Karpas-422 (cell line): ENCODE measurements at places on chromosomes 16 and 17.

DNA sequence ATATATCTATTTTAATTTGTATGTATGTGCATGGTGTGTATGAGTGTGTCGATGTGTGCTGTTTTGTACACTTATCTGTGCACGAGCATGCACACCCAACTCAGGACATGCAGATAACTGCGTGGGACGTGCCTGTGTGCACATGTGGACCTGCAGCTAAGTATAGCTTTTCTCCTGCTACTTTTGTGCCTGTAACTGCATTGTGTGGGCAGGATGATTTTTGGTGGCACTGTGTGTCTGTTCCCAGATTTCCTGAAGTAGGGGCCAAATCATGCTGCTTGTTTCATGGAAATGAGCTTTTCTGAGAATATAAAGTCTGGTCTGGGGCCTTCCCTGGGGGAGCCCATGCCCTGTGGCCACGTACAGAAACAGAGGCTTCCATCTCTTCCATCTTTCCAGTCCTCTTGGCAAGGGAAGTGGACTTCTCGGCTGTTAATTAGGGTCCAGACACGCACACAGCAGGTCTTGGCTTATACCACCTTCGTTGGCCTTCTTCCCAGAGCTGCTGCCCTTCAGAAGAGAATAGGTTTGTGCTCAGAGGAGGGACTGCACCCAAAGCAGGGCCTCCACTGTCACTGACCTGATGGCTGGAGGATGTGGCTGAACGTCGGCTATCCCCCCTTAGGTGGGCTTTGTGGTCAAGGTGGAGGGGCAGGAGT lies 30.2 kb downstream of the SPNS3 start:
- DNase-seq: no peak

- DNase-seq: no peak
Observed at GRCh38 chr16:23304620-23305019, 2.5 kb downstream of the SCNN1B start.

- DNase-seq: no peak
Observed at GRCh38 chr17:41588126-41588810, 1.6 kb upstream of the KRT14 start.

GRCh38 chr17:81301195-81302144 lies 6.4 kb upstream of the SLC38A10 start:
- DNase-seq: no peak

- DNase-seq: no peak
Observed at GRCh38 chr16:11066261-11066870, 122.0 kb downstream of the CLEC16A start.

- no peak for DNase-seq
Observed at GRCh38 chr17:8466873-8467272, 31.2 kb downstream of the NDEL1 start.

DNA sequence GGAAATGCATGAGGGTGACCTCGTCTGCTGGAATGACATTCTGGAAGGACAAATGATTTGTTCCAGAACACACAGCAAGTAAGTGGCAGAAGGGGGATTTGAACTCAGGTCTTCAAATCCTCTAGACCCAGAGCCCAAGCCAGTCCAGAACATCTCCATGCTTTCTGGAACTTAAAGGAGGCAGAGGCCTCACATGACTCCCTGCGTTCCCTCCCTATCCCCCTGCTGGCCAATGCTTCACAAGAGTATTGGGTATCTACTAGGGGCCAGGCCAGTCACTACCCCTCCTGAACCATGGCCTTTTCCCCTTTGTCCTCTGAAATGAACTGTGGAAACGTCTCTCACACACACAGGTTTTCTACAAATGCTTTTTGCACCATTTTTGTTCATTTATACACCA lies 7.6 kb upstream of the BEAN1 start:
- no peak for DNase-seq

- no peak for DNase-seq
Observed at GRCh38 chr16:25978218-25978617, 286.5 kb downstream of the HS3ST4 start.

GRCh38 chr17:42337442-42337841 lies 49.1 kb downstream of the STAT5A start:
- peak; percentile 63 for DNase-seq

- no peak for DNase-seq
Observed at GRCh38 chr16:64679976-64680690, 441.7 kb downstream of the CDH11 start.

GRCh38 chr17:27579897-27580321 lies 51.1 kb upstream of the LGALS9 start:
- no peak for DNase-seq

- no peak for DNase-seq
Observed at GRCh38 chr16:13307255-13307654, 405.9 kb downstream of the SHISA9 start.

DNA sequence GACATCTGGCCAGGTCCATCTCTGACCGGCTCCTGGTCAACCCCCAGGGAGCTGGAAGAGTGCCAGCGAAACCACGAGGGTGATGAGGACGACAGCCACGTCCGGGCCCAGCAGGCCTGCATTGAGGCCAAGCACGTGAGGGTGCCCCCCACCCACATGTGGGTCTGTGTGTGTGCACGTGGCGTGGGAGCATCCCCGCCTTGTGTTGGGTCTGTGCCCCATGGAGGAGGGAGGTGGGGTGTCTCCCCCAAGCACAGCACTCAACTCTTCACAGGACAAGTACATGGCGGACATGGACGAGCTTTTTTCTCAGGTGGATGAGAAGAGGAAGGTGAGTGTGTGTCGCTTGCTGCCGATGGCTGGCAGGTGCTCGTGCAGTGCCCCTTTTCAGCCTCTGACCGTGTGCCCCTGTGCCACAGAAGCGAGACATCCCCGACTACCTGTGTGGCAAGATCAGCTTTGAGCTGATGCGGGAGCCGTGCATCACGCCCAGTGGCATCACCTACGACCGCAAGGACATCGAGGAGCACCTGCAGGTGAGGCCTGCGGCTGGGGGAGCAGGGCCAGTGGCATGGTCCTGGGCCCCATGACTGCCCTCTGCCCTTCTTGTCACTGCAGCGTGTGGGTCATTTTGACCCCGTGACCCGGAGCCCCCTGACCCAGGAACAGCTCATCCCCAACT lies 1.7 kb downstream of the STUB1 start:
- DNase-seq: no peak

DNA sequence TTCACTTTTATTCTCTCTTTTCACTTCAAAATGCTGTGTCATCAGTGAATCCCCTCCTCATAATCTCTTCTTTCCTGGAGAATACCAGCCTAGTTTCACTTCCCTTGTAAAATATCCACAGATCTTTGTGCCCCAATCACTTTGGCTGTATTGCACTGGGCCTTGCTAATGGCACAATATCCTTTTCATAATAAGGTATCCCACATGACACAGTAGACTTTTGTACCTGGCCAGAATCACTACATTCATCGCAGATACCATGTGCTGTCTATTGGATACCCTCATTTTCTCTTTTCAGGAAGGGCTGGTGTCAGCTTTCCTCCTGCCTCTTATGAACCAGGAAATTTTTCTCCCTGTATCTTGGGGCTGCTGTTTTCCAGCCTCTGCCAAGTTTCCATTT lies 25.7 kb upstream of the TOX3 start:
- DNase-seq: no peak

DNA sequence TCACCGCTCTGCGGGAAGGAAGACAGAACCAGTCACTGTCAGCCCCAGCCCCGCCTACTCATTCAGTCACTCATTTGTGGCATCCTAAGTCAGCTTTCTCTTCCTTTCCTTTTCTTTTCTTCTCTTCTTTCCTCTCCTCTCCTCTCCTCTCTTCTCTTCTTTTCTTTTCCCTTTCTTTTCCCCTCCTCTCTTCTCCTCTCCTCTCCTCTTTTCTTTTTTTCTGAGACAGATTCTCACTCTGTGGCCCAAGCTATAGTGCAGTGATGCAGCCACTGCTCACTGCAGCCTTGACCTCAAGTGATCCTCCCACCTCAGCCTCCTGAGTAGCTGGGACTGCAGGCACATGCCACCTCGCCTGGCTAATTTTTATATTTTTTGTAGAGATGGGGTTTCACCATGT lies 10.6 kb upstream of the KLHL36 start:
- no peak for DNase-seq

GRCh38 chr17:82350182-82351030 lies 8.6 kb upstream of the TEX19 start:
- DNase-seq: peak; percentile 81

GRCh38 chr17:37478187-37478586 lies 11.5 kb upstream of the DUSP14 start:
- DNase-seq: no peak

DNA sequence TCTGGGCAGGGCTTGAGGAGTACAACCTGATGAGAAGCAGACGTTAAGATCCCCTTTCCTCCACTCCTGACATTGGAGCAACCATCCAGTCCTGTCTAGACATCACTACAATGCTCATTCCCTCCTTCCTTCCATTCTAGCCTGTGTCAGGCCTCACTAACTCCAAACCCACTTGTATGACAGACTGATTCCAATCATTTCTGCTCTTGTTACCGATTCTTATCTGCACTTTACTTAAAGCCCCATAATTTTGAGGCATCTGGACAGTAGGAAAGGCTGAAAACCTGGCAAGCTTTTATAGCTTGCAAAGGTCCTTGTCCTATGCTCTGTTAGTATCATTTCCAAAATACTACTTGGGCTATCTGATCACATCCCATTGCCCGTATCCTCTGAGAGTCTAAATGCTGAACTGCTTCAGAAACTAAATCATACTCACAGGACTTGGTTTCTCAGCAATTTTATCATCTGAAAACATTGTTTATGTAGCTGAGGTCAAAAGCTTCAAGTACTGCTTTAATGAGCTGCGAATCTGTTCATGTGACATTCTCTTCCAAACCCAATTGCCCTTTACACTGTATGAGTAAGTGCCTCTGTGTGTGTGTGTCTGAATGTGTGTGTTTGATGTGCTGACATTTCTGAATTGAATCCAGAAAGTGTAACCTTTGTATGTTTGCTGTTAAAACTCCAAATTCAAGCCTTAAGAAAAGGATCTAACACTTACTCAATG lies 57.2 kb upstream of the CACNG3 start:
- DNase-seq: no peak

DNA sequence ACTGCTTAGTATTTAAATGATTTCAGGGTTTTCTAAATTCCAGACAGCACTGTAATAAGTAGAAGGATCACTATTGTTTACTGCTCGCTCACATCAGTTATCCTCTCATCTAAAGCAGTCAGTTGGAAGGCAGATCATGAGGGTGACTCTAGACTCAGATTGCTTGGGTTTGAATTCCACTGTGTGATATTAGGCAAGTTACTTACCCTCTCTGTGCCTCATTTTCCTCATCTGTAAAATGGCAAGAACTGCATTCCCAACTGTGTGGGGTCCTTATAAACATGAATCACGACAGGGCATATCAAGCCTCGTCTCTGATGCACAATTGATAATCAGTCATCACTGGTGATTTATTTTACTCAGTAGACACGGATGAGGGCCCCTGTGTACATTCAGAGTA lies 15.1 kb downstream of the CLUAP1 start:
- DNase-seq: no peak

DNA sequence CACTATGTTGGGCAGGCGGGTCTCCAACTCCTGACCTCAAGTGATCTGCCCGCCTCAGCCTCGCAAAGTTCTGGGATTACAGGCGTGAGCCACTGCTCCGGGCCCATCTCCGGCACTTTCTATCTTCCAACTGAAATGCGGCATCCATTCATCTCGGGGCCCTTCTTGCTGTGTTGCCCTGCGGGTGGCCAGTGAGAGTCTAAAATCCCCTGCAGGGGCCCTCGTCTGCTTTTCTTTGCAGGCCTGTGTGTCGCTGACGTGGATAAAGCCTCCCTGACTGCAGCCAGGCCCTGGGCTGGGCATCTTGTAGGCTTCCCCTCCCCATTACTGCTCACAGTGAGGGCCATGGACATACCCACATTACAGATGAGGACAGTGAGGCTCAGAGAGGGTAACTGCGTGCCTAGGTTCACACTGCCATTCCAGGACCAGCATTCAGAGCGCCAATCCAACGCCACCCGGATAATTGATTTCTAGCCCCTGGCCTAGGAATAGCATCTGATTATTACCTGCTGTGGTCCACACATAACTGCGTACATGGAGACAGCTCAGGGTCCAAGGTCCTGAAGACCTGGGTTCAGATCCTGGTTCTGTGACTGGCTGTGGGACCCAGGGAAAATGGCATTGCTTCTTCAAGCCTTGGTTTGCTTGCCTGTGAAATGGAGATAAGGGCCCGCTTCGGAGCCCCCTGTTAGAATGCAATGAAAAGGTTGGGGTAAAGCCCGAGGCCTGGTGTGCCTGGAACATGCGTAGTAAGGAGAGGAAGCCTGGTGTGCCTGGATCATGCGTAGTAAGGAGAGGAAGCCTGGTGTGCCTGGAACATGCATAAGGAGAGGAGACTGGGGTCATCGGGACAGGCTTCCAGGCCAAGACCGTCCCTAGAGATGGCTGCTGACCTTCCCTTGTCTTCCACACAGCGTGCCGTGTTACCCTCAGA lies 25.0 kb downstream of the CRISPLD2 start:
- DNase-seq: no peak

- DNase-seq: no peak
Observed at GRCh38 chr16:3152027-3152276, 17.1 kb downstream of the ZNF213 start.

- DNase-seq: peak; percentile 57
Observed at GRCh38 chr17:12773153-12773552, 16.1 kb upstream of the ARHGAP44 start.

DNA sequence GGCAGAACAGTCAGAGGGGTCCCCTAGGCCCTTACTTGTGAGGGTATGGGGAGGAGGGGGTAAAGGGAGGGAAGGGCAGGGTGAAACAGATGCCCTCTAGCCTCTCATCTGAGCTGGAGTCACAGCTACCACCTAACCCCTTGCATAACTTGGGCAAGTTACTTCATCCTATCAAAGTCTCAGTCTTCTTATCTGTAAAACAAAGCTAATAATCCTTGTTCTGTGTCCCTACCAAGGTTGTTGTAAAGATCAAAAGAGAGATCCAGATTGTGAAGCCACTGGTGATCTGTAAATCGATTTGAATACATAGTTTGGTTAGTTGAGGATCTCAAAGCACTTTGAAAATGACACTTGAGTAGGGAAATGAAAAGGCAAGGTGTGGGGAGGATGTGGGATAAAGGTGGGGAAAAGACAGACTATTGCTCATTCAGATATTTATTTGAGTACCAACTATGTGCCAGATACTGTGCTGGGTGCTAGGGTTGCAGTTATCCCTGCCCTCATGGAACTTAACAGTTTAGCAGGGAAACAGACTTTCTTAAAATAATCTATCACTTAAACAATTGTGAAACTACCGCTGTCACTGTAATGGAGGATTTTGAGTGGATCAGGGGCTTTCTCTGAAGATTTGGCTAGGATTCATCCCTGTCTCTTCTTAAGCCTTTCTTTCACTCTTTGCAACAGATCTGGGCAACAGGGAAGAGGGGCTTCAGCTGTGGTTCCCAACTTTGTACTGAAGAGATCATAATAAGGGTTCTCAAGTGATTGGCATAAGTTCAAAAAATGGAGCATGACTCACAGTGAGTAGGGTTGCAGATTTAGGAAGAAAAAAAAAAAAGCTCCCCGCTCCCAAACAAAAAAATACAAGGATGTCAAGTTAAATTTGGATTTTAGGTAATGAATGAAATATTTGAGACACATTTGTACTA lies 3.0 kb downstream of the HEATR9 start:
- no peak for DNase-seq

- no peak for DNase-seq
Observed at GRCh38 chr16:83968306-83968851, 335 bp downstream of the NECAB2 start.
